ENCODE measurements at places on chromosomes 11 and 22.

GRCh38 chr11:119708384-119708783 lies 20.6 kb downstream of the NECTIN1 start:
- DNase-seq, result no peak

DNA sequence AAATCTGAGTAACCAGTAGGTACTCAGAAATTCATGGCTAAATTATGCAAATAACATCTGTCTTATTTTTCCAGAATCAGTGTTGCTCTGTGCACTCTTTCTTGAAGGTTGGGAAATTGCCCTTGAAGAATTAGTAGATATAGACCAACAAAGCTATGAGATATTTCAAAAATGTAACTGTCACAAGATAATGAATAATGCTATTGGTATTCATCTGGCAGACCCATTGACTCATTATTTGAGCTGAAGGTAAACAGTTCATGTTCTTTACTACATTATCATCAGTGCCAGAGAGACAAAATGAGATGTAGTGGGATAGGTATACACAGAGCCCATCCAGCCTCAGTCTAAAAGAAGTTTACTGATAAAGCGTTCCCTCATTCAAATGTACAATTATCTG lies 274.7 kb downstream of the CASP12 start:
- DNase-seq, result no peak

GRCh38 chr11:123434911-123435310 lies 4.8 kb downstream of the GRAMD1B start:
- DNase-seq, result no peak

DNA sequence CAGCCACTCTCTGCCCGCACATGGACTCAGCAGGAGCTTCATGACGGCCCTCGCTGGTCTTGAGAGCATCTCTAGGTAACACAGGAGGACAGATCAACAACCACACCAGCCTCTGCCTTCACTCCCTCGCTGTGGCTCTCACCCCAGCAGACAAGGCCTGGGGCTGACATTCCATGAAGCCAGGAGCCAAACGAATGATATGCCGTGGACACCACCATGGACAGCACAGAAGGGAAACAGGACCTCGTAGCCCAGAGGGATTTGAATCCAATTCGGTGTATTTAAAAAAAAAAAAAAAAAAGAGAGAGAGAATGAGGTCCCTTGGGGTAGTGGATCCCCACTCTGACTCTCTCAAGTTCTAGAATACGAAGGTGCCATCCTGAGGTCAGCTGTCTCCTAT lies 385.5 kb downstream of the SHANK2 start:
- no peak for DNase-seq

GRCh38 chr11:125180413-125181305 lies 16.1 kb downstream of the PKNOX2 start:
- DNase-seq, result no peak

- no peak for DNase-seq
Observed at GRCh38 chr11:112620621-112621394, 340.4 kb upstream of the NCAM1 start.

DNA sequence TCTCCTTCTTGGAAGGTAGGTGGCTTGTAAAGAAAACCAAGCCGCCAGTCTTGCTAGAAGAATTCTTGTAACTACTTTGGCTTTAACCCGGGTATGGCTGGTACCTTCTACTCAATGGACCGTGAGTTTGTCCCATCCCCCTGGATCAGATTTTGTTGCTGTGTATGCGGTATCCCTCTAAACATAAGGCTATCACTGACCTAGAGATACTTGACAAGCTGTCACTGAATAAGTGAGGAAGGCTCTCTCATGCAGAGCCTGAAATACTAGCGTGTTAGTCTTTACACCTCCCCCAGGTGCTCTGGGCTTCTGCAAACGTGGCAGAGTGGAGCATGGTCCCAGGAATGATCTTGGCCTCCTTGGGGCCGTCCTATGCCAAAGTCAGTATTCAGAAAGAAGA lies 34.5 kb downstream of the GLB1L2 start:
- no peak for DNase-seq

DNA sequence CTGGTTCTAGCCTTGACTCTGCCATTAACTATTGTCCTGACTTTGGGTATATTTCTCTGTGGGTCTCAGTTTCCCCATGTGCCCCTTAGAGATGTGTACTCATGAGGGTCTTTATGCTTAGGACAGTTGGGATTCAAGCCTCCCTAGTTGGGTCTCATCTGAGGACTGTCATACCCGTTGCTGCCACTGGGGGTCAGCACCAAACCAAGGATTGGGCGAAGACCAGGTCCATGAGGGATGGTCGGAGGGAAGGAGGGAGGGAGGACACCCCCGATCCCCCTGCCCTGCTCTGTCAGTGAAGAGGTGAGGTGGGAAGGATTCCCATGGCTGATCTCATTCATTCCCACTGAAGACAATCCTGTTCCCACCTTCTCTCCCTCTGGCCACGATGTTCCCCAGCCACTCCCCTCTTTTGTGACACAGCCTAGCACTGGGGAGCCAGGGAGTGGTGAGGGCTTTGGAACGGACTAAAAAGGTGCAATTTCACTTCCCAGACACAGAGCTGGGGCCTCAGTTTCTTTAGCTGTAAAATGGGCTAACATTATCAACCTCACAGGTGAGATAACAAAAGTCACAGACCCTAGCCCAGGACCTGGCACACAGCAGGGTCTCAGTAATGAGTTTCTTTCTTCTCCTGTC lies 12.4 kb upstream of the KLHL35 start:
- DNase-seq, result peak; percentile 59

GRCh38 chr11:43393765-43394355 lies 35.1 kb downstream of the TTC17 start:
- no peak for DNase-seq

- DNase-seq, result no peak
Observed at GRCh38 chr11:45071232-45071631, 75.2 kb upstream of the PRDM11 start.

DNA sequence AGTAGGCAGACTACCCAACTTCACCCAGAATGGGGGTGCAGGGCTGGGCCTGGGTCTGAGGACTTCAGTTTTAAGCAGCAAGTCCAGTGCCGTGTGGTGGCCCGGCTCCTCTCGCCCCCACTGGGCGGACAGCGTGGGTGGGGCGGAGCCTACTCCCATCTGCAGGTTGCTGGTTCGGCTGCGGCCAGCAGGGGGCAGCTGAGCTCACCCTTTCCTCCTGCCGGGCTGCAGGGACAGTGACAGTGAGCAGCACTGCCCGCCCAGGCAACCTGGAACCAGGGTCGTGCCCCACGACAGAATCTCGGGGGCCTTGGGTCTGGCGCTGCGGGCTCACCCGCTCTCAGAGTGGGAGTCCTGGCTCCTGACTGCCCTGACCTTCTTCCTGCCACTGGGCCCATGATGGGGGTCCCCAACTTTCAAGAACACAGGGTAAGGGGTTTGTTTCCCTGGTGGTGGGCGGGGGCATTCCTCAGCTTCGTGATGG lies 6.2 kb upstream of the NEAT1 start:
- DNase-seq, result peak; percentile 87

GRCh38 chr11:94623120-94623735 lies 56.1 kb downstream of the PIWIL4 start:
- DNase-seq, result peak; percentile 26

GRCh38 chr11:119538753-119539152 lies 115.8 kb upstream of the THY1 start:
- DNase-seq, result no peak

- DNase-seq, result no peak
Observed at GRCh38 chr11:38819981-38820380, 2221.9 kb upstream of the RAG2 start.

DNA sequence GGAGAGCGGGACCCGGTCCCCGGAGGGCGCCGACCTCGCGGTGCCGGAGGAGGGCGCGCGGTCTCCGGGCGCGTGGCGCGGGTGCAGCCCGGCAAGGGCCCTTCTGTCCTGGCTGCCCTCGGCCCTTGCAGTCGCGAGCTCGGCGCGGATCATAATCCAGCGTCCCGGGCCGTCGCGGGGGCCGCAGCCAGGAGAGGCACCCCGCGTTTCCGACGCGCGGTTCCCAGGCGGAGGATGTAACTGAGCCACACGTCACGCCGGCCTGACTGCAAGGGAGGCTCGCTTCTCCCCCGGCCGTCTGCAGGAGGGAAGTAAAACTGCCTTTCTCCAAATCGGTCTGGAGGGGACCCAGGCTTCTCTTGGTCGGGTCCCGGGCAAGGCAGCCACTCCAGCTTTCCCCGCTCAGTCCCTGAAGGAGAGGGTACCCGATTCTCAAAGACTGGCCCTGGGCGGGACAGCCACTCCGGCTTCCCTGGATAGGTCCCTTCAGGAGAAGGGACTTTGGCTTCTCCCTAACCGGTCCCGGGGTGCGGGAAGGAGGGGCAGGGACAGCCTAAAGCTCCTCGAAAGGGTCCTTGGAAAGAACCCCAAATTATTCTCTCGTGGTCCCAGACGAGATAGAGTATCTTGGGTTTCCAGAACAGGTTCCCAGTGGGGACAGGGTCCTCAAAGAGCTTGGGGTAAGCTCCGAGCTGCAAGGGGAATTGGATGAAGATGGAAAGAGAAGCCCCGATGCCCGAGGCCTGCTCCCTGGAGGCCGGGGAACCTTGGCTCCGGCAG lies 836 bp downstream of the SPON1 start:
- DNase-seq, result no peak

DNA sequence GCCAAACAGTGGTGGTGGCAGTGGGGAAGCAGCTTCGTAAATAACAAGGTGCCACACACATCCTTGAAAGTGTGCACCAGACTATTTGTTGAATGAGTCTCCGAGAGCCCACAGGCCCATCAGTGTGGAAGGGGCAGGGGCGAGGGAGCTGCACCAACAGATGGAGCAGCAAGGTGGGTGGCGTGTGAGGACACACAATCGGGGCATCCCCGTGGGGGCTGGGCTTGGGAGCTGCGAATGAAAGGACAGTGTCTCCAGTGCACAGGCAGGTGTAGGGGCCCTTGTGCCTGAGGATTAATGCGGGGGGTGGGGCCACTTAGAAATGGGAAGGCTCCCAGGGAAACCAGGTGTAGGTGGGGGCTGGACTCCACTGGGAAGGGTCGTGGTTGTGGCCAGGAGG lies 2.8 kb downstream of the NRXN2 start:
- DNase-seq, result no peak

- DNase-seq, result no peak
Observed at GRCh38 chr11:130999992-131000770, 83.9 kb upstream of the SNX19 start.

GRCh38 chr11:130358398-130358797 lies 43.7 kb upstream of the ZBTB44 start:
- DNase-seq, result no peak

DNA sequence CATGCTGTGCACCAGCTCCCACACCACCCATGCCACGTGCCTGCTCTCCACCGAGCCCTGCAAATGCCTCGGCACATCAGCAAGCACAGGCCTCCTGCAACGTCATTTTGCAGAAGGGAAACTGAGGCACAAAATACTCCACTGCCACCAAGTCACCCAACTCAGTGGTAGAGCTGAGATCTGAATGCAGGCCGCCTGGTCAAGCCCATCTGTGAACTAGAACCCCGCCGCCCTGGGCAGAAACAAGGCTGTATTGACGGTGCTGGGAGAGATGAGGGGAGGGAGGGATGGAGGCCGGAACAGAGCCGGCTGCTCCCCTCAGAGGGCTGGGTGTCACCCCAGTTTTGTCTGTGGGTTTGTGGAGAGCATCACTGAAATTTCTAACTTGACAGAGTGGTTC lies 81.4 kb downstream of the CDKN1C start:
- no peak for DNase-seq

- DNase-seq, result no peak
Observed at GRCh38 chr11:19656140-19656541, 56.5 kb upstream of the NAV2 start.

- no peak for DNase-seq
Observed at GRCh38 chr11:133896642-133897330, 51.5 kb upstream of the SPATA19 start.

DNA sequence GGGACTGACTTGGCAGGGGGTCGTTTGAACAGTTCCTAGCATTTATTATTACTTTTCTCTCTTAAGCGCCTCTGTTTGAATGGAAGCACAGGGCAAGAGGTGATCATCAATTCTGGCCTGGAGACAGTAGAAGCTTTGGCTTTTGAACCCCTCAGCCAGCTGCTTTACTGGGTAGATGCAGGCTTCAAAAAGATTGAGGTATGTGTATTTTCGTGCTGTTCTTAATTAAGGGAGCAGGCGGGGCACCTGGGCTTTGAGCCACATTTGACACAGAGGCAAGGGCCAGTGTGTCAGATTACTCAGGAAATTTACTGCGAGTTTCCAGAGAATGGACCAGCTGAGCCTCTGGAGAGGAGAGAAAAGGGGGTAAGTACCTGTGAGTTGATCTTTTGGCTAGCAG lies 102.4 kb upstream of the SORL1-AS1 start:
- DNase-seq, result no peak

DNA sequence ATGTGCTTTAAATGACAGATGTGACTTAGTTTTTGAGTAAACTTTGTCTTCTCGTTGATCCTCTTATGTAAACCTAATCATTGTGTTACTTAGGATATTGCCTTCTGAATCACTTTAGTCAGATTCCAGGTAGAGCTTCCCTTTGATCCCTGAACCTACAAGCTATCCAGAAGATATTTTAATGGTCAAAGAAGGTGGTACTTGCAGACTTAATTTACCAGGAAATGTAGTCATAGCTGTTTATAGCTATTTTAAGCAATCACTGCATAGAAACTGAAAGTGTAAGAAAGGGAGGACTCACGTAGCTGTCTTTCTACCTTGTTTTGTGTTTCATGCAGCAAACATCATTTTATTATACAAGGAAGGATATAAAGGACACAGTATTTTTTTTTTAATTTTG lies 189.5 kb downstream of the DDX10 start:
- no peak for DNase-seq

DNA sequence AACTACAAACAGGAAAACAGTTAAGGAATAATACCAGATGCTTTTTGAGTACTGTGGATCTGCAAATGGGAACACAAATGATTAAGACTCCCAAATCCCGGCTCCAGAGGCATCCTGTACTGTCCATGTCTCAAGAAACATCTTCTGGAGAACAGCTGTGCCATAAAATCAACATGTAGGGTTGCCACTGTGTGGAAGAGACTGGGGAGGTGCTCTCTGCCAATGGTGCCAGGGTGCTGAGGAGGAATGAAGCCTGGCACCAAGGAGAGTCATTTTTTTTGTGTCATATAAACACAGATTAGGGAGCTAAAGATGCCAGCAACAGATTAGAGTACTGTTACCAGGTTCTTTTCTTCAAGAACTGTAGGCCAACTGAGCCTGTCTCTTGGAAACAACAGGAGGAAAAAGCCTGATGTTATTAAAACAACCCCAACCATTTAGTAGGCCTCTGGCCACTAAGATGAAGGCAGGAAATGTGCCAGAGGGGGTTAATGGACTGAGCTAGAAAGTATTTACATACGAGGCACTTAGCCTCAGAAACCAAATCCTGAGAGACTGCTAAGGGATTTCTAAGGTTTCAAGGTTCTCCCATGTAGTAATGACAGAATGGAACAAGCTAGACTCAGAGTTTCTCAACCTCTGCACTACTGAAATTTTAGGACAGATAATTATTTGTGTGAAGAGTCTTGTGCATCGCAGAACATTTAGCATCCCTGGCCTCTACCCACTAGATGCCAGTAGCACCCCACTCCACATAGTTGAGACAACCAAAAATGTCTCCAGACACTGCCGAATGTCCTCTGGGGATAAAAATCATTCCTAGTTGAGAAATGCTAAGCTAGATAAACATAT lies 54.6 kb upstream of the CHRM4 start:
- no peak for DNase-seq

Data from central memory CD4-positive, alpha-beta T cell (primary cell).